ENCODE measurements at places on chromosomes 4 and X.

DNA sequence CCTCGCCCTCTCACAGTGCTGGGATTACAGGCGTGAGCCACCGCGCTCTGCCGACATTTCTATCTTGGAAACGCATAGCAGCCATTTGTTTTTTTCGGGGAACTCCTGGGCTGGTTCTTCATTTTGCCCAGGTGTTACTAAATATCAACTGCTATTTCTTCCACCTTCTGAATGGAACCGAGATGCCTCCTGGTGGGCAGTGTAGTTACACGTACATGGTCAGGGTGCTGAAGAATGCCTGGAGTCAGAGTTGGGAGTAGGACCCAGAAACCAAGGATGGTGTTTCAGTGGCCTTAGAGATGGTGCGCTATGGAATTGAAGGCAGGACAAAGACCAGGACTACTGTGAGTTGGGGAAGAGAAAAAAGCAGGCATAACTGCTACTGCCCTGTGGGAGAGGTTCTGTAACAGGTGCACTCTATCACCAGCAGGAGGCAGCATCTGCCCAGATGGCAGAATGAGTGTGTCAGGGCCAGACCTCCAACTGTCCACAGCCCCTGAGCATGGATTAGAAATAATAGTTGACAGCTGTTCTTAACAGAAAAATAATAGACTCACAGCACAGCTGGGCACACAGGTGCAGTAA, 81.7 kb downstream of the ZC4H2 start:
- no peak for DNase-seq

GRCh38 chr4:125131891-125132680, 182.7 kb upstream of the FAT4 start:
- no peak for DNase-seq

GRCh38 chrX:109475174-109475891, 6.6 kb downstream of the GUCY2F start:
- DNase-seq: no peak

DNA sequence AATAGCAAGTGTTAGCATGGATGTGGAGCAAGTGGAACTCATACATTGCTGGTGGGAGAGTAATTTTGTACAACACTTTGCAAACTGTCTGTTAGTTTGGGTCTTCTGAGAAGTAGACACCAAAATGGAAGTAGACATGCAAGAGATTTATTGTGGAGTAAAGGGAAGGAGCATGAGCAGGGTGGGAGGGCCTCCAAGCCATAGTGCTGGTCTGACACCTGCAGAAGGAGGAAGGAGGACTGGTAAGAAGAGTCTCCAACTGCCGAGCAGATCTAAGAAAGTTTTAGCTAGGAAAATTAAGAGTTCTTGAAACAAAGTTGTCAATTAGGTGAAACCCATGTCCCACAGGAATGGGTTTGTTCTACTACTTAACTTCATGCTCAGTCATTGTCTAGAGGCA, 64.0 kb upstream of the DDIT4L start:
- DNase-seq: no peak

DNA sequence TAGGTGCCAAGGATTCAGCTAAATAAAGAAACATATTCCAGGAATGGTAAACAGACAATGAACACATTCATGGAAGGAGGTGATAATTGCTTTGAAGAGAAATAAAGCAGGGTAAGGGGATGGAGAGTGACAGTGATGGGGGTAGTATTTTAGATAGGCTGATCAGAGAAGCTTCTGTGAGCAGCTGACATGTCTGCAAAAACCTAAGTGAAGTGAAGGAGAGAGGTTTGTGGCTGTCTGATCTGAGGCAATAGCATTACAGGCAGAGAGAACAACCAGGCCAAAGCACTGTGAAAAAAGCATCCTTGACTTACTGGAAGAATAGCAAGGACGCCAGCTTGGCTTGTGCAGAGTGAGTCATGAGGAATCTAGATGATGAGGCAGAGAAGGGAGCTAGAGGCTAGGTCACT, 271.9 kb upstream of the GATB start:
- no peak for DNase-seq

DNA sequence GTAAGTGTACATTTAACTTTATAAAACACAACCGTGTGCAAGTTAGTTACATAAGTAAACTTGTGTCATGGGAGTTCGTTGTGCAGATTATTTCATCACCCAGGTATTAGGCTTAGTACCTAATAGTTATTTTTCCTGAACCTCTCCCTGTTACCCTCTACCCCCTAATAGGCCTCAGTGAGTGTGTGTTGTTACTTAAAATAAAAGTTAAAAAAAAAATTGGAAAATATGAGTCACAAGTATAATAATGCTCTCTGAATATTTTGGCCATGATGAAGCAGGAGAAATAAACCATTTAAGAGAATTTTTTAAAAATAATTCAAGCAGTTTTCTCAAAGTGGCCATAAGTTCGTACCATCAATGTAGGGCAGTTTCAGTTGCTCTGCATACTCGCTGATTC, 105.1 kb upstream of the GRID2 start:
- no peak for DNase-seq

DNA sequence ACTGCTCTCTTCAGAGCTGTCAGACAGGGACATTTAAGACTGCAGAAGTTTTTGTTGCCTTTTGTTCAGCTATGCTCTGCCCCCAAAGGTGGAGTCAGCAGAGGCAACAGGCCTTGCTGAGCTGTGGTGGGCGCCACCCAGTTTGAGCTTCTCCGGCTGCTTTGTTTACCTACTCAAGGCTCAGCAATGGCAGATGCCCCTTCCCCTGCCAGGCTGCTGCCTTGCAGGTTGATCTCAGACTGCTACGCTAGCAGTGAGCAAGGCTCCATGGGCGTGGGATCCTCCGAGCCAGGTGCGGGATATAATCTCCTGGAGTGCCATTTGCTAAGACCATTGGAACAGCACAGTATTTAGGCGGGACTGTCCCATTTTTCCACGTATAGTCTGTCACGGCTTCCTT, 371.4 kb upstream of the AMOT start:
- no peak for DNase-seq

GRCh38 chr4:86178211-86178610, 181.6 kb downstream of the MAPK10 start:
- DNase-seq: no peak

- DNase-seq: no peak
Observed at GRCh38 chr4:1851575-1852410, 4.2 kb downstream of the LETM1 start.

GRCh38 chrX:149470955-149471354, 34.2 kb downstream of the IDS start:
- peak; percentile 75 for DNase-seq

GRCh38 chr4:24321616-24322015, 262.7 kb downstream of the DHX15 start:
- DNase-seq: no peak

GRCh38 chrX:153405426-153405825, 4.3 kb upstream of the PNMA6E start:
- no peak for DNase-seq

GRCh38 chr4:144357975-144358374, 217.5 kb upstream of the GYPA start:
- no peak for DNase-seq

- no peak for DNase-seq
Observed at GRCh38 chrX:46873746-46874145, 36.9 kb downstream of the RP2 start.

GRCh38 chr4:168150420-168151050, 58.2 kb downstream of the ANXA10 start:
- no peak for DNase-seq

DNA sequence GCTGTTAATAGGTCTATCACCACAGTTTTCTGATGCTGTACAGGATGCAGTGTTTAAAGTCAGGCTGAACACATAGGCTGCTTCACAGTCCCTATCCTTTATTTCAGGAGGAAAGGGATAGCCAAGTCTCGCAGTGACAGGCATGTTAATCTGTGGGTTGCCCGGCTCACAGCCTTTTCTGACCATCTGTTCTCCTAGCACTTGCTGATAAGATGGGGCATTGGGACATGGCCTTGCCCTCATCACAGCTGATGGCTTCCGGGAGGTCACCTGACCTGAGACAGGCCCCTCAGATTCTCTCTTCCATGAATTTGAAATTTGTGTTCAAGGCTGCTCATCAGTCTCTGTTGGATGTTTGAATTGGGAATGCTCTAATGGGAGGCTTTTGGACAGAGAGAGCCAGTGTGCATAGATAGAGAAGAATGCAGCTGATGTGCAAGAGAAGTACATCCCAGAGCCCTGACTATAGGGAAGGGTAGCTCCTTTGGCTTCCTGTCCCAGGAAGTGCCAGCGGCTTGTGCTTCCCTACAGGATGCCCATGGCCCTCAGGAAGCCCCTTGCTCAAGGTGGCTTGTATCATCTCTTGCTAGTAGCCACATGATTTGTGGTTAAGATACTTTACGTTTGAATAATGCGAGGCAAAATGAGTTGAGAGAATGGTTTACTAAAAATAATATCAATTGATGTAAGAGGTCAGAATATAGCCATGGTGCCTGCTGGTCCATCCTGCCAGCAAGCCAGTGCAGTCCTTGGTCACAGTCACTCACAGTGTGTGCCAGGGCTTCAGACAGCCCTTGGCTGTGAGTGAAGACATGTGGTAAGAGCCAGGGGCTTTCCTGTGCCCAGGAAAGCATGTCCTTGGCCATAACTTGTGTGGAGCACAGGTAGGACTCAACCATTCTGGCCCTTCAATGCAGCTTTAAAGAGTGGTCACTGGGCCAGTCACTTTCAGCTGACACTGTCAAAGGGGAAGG, 88.6 kb downstream of the TSPAN7 start:
- no peak for DNase-seq

GRCh38 chrX:20527558-20528011, 260.9 kb upstream of the RPS6KA3 start:
- DNase-seq: no peak

GRCh38 chr4:15882675-15883086, 55.9 kb downstream of the FGFBP1 start:
- no peak for DNase-seq

- no peak for DNase-seq
Observed at GRCh38 chrX:20361081-20361889, 94.6 kb upstream of the RPS6KA3 start.

- DNase-seq: no peak
Observed at GRCh38 chr4:38308728-38309311, 348.6 kb downstream of the PTTG2 start.

- no peak for DNase-seq
Observed at GRCh38 chr4:181008164-181008563, 1235.0 kb upstream of the TENM3 start.

DNA sequence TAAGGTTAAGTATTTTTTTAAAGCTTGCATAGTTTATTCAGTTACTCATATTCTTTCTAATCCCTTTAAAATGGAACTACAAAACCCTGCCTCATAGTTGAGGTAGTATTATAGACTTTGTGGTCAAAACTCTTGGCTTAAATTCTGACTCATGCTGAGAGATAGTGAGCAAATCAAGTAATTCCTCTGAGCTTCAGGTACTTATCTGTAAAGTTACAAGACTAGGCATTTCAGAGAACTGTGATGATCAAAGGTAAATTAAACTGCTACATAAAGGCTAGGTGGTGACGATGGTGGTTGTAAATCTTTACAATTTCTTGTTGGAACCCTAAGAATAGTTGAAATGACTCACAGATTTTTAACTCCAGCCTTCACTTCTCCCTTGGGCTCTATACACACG, 3.2 kb upstream of the CLOCK start:
- DNase-seq: no peak

DNA sequence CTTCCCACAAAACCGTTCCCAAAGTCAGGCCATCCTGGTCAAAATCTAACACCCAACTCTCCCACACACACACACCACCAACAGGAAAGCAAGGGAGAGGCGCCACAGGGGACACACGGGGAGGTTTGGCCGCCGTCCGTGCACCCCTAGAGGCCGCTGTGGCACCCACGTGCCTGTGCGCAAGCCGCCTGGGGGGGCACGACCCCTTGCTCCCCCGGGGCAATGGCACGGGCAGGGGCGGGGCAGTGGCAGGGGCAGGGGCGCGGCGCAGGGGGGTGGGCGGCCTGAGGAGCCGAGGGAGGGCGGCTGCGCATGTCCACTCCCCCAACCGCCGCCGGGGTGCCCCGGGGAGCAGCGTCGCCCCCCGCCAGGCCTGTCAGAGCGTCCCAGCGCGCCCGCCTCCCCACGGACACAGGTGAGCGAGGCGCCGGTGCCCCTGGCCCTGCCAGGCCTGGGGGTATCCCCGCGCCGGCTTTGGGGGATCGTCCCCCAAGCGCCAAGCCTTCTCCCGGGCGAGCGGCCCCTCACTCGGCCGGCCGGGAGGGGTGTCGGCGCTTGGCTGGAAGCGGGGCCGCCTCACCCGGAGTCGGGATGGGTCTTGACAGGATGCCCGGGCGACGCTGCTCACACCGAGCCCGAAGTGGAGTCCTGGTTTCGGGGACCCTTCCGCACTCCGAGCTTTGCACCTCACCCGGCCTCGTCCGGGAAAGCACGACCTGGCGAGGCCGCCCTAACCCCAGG, at the start of gene ERAS:
ERAS (plus strand) TSS at position 379 of the 741 bp plus-strand sequence. CDS start 2,611 bp downstream, outside the sequence.
- DNase-seq: no peak

- DNase-seq: no peak
Observed at GRCh38 chrX:136692271-136692670, 44.3 kb downstream of the CD40LG start.

All from suprapubic skin (tissue), 4 donors.